Hair follicular keratinocyte (primary cell): ENCODE measurements at places on chromosomes 4 and X. TPM values are rescaled to one million over a fixed set of nuclear protein-coding genes. Genes with fewer than 3 reads are reported as not detected.

CACNA1F gene
- 0.08 TPM in 1 of 2 replicates, not detected in the other for total RNA-seq

UGT2A1 gene
- not detected in 2 replicates for total RNA-seq

SCFD2 gene
- total RNA-seq, result 10.2 and 10.6 TPM in 2 replicates

CSN1S1 gene
- total RNA-seq, result not detected in 2 replicates

CCDC120 gene
- total RNA-seq, result 5.5 and 6.6 TPM in 2 replicates

RGN gene
- total RNA-seq, result 0.31 TPM in 1 of 2 replicates, not detected in the other

ADGRG2 gene
- under 0.01 TPM in 1 of 2 replicates, not detected in the other for total RNA-seq

SCML1 gene
- total RNA-seq, result 6.7 and 9.9 TPM in 2 replicates

CENPVL1 gene
- total RNA-seq, result not detected in 2 replicates

SOWAHB gene
- total RNA-seq, result 0.11 and 0.39 TPM in 2 replicates

TENM3 gene
- total RNA-seq, result 9.8 and 16.1 TPM in 2 replicates

CLTRN gene
- 0.11 and 0.39 TPM in 2 replicates for total RNA-seq

GPR173 gene
- 0.08 TPM in 1 of 2 replicates, not detected in the other for total RNA-seq

PARM1 gene
- under 0.01 TPM in 1 of 2 replicates, not detected in the other for total RNA-seq
